A549 (cell line): ENCODE measurements at places on chromosomes 11 and 22.

- DNase-seq: no peak
Observed at GRCh38 chr11:62103986-62104385, 19.8 kb upstream of the INCENP start.

DNA sequence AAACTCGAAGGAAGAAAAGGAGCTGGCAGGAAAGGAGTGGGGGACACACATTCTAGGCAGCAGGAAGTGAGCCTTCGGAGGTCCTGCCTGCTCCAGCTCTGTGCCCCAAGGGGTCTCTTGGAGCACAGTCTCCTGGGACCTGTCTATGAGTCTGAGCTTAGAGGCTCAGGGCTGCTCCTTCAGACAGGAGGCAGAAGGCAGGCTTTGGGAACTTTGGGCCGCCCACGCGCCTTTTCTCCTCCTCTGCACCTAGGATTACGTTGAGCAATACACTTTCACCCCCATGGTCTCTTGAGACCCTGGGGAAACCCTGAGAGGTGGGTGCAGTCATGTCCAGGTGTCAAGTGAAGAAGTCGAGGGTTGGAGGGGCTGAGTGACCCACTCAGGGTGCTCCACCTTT lies 965 bp downstream of the TCN2 start:
- DNase-seq: no peak

DNA sequence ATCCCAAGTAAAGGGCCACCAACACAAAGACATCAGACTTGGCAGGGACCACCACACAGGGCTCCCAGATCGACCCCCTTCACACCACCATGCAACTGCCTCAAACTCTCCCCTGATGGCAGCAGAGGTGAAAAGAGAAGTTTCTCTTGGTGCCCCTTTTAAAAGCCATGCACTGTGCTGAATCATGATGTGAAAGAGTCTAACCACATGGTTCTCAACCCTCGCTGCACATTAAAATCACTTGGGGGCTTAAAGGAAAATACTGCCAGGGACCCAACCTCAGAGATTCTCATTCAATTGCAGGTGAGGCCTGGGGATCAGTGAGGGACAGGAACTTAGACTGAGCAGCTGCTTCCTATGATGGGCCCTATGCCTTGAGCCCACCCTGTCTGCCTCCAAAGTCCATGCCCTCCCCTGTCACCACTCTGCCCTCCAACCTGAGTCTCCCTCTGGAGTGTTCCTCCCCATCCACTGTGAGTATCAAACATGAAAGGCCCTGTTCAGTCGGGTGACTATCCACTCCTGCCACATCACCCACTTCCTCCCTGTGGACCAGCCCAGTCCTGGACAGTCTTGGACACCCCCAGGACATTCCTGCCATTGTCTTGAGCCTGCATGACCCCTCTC lies 40.8 kb downstream of the PLEKHA7 start:
- DNase-seq: no peak

GRCh38 chr11:78161346-78161745 lies 21.9 kb upstream of the ALG8 start:
- DNase-seq: no peak

GRCh38 chr11:45023065-45023365 lies 72.3 kb upstream of the TP53I11 start:
- no peak for DNase-seq

DNA sequence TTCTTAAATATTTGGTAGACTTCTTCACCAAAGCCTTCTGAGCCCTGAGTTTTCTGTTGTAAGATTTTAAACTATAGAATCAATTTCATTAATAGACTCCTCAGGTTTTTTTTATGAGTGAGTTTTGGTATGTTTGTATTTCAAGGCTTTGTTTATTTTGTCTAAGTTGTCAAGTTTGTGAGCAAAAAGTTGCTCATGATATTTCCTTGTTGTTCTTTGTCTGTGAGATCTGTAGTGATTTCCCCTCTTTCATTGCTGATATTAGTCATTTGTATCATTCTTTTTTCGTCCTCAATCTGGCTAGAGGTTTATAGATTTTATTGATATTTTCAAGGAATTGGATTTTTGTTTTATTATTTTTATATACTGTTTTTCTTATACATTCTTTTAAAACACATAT lies 121.0 kb downstream of the MORC2 start:
- no peak for DNase-seq

DNA sequence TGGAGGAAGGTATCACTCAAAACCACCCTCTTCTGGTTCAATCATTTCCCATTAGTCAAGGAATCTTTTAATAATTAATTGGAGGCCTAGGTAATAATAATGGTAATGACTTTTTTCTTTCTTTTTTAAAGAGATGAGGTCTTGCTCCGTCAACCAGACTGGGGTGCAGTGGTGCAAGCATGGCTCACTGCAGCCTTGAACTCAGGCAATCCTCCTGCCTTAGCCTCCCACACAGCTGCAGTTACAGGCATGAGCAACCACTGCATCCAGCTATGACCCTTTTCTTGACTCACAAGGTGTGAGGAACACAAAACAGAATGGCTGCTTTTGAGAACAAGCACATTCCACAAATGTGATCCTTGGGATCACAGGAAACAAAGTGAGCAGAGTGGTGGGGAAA lies 3.6 kb downstream of the POLDIP3 start:
- no peak for DNase-seq

GRCh38 chr11:46618837-46619236 lies 1.5 kb downstream of the ATG13 start:
- no peak for DNase-seq

DNA sequence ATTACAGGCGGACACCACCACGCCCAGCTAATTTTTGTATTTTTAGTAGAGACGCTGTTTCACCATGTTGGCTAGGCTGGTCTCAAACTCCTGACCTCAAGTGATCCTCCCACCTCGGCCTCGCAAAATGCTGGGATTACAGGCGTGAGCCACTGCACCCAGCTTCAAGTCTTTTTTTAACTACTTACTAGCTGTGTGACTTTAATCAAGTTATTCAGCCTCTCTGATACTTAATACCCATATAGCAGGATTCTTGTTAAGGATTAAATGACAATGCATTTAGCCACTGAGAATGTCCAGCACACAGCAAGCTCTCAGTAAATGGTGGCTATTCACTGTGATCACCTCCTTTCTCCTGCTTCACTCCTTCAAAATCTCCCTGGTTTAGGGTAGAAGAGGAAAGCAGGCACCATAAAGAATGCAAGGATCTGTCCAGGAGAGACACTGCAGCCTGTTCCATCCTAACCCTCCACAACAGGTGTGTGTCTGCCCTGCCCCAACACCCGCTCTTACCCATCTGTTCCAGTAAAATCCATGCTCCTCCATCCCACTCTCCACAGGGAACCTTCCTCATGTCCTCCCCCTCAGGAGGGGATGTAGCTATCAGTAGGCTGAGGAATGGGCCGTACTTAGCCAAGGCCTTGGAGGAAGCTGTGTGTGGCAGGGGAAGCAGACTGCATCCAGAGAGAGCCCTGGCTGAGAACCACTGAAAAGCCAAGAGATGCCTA lies 69.3 kb downstream of the MICAL3 start:
- DNase-seq: no peak

- DNase-seq: no peak
Observed at GRCh38 chr11:130918081-130918480, 1.8 kb upstream of the SNX19 start.

- DNase-seq: peak; percentile 29
Observed at GRCh38 chr22:39360674-39361413, 11.1 kb downstream of the SYNGR1 start.

GRCh38 chr11:47132981-47133380 lies 43.7 kb downstream of the ARFGAP2 start:
- no peak for DNase-seq

DNA sequence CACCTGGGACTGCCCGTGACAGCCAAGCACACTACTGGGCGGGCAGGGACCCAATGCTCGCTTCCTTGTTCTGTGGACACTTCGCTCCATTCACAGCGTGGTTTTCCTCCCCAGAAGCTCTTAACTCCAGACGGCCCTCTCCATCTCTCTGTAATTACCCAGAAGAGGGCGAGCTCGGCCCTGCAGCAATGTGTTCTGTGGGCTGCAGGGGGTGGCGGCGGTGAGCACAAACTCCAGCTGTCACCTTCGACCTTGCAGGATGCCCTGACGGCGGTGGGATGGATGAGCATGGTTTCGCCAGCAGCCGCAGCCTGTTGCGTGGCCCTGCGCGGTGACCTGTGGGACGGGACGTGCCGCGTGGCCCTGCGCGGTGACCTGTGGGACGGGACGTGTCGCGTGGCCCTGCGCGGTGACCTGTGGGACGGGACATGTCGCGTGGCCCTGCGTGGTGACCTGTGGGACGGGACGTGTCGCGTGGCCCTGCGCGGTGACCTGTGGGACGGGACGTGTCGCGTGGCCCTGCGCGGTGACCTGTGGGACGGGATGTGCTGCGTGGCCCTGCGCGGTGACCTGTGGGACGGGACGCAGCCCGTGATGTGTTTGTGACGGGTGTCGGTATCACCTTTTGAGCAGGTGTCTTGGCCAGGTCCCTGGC lies 1204.7 kb downstream of the BRD1 start:
- DNase-seq: no peak

DNA sequence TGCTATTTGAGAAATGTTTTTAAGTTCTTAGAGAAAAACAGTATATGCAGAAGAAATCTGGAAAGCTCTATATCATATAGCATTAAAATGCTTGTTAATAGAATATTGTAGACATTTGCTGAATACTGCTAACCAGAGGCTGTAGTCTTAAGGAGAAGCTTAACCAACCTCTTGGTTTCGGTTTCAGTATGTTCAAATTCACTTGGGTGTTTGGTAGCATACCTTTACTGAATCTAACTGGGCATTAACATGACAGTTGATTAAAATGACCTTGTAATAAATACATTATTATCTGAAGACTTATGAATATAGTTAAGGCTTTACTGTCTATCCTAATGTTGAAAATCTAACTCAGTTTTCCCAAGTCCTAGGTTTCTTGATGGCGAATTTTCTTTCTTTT lies 5.4 kb downstream of the PCF11 start:
- no peak for DNase-seq

DNA sequence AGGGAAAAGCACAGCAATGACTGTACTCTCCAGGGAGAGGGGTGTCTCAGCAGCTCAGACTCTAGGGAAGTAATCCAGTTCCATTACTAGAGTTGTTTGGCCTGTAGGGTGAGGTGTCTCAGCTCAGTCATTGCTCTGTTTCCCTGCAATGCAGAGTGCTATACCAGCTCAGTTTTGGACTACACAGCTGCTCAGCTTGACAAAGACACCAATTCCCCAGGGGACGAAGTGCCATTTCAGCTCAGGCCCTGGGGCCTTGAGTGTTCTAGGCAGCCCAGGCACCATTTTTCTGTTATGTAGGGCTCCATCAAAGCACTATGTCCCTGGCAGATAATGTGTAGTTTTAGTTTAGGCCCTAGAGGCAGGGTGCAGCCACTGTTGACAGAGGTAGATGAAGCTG lies 18.2 kb downstream of the CALCB start:
- DNase-seq: no peak

- DNase-seq: no peak
Observed at GRCh38 chr11:104572279-104572678, 326.0 kb downstream of the CASP12 start.

DNA sequence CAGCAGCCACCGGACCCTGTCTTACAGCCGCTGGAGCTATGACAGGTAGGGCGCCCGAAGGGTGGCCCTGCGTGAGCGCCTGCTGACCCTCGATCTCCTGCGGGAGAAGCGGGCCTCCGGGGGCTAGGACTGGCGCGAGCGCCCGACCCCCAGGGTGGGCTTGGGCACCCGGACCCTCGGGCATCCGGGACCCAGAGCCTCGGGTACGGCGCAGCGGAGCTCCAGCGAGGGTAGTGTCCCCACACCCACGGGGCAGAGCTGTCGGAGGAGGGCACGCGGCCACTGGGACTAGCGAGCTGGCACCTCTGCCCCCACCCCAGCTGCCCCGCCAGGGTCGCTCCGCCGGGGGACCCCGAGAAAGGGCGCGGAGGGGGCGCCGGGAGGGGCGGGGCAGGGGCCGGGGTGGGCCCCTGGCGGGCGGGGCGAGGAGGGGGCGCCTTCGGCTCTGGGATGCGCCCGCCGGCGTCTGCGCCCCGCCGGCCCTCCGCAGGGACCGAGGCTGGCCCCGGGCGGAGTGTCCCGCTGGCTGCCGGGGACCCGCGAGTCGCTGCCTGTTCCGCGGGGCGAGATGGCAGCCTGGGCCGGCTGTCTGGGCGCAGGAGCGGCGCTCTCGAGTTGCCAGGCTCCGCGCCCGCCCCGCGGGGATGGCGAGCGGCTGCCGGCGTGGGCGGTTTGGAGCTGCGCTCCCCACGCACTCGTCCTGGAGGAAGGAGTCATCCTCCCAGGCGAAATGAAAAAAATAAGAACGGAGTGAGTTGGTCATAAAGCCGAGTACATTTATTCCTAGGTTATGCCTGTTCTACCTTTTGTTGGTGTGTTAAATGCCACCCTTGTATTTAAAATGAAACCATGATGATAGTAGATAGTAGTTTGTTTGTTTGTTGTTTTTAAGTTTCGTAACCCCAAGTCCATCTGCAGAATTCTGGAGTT lies 32.4 kb downstream of the EIF3F start:
- no peak for DNase-seq

GRCh38 chr11:26575946-26576345 lies 3.9 kb upstream of the MUC15 start:
- DNase-seq: no peak

- no peak for DNase-seq
Observed at GRCh38 chr11:119469506-119469905, 46.5 kb upstream of the THY1 start.

- no peak for DNase-seq
Observed at GRCh38 chr11:8610532-8611116, 16.6 kb upstream of the STK33 start.

GRCh38 chr22:24751518-24751917 lies 23.0 kb downstream of the PIWIL3 start:
- DNase-seq: no peak

DNA sequence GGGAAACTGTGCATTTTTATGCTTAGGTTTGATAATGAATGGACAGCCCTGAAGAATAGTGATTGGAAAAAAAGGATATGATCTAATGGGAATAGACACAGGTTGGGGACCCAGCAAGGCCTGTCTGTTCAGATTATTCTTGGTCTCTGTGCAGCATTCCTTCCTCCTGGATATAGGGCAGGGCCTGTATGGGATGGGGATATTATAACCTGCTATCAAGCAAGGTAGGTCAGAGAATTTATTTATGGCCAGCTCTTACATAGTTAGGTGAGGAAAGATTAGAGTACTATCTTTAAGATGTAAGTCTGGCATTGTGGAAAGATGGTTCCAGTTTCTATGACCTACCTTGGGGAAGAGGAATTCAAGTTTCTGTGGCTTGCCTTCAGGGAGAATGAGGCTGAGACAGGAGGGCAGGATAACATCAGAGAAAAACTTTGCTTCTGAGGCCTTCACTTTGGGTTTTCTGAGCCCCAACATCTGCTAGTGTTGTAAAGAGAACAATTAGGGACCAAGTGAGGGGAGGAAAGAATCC lies 8.5 kb upstream of the BIRC2 start:
- DNase-seq: no peak

DNA sequence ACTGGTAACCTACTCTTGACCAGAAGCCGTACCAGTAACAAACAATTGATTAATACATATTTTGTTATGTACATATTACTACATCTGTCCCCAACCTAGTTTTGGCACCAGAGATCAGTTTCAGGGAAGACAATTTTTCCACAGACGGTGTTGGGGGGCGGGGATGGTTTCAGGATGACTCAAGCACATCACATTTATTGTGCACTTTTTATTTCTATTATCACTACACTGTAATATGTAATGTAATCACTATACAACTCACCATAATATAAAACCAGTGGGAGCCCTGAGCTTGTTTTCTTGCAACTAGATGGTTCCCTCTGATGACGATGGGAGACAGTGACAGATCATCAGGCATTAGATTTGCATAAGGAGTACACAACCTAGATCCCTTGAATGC lies 15.5 kb downstream of the DGCR8 start:
- DNase-seq: no peak
